Activated CD4-positive, alpha-beta memory T cell treated with anti-CD3 and anti-CD28 coated beads for 36 hours (primary cell): ENCODE measurements at places on chromosomes 1 and 21.

GRCh38 chr1:222921945-222922344 is 107.1 kb downstream of the DISP1 start:
- DNase-seq, result no peak

DNA sequence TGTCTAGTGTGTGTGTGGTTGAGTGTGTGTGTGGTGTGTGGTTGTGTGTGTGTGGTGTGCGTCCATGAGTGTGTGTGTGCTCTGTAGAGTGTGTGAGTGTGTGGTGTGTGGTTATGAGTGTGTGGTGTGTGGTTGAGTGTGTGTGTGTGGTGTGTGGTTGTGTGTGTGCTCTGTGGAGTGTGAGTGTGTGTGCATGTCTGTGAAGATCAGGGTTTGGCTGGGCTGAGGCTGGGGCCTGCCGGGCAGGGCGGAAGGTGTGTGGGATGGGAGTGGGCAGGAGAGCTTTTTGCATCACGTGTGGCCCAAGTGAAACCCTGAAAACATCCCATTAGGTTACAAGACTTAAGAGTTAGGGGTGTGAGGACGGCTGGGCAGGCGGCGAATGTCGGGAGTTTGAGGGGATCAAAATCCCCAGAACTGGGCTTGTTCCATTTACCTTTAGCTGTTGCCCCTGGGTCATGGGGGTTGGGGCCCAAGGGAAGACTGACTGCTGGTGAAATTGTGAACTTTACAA is 2.9 kb upstream of the FCMR start:
- DNase-seq, result peak; percentile 64

DNA sequence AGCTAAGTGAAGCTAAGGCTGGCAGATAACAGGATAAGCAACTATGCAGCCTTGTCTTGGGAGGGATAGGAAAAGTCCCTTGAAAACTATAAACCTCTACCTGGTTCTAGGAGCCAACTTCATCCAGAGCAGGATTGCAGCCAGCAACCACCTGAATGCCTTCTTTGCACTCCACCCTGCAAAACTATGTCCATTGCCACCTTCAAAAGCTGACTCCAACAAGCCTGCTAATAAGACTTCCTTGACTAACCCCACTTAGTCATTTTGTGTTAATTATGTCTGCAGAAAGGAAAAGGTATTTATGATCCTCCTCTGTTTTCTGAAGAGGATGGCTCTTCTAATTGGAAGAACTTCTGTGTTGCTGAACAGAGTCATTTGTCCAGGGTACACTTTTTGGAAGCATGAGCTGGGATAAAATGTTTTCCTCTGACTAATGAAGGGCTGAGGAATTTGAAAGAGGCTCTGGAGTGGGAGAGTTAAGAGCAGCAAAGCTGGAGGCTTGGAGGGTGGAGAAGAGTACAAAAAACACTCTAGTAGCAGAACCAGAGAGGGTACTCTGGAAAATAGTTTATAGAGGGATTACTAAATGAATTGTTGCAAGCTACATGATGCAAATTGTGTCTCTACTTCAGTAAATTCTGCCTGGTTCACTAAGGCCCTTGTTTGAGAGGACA is 9.6 kb upstream of the RIMKLA start:
- no peak for DNase-seq

- peak; percentile 46 for DNase-seq
Measured at GRCh38 chr1:158931055-158931737, at the start of gene PYHIN1. Gene PYHIN1, plus strand, starts transcription at chr1:158931552. Its CDS starts 5,359 bp downstream, at chr1:158936911.

DNA sequence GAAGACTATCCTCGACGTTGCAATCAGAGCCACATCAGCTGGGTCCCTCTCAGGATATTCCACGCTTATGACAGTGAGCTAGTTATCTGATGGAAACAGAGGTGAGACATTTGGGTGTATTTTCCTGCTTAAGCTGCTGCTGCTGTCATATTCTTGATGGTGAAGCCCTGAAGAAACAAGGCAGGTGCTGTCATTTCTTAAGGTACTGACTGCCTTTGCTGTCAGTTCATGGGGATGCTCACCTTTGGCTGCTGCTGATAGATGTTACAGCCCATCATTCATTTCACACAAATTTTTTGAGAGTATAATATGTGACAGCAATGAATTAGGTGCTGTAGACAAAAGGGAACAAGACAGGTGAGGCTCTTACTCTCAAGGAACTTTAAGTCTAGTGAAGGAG is 577.4 kb downstream of the LMO4 start:
- DNase-seq, result no peak

- no peak for DNase-seq
Measured at GRCh38 chr1:55314740-55315139, 99.6 kb upstream of the USP24 start.

DNA sequence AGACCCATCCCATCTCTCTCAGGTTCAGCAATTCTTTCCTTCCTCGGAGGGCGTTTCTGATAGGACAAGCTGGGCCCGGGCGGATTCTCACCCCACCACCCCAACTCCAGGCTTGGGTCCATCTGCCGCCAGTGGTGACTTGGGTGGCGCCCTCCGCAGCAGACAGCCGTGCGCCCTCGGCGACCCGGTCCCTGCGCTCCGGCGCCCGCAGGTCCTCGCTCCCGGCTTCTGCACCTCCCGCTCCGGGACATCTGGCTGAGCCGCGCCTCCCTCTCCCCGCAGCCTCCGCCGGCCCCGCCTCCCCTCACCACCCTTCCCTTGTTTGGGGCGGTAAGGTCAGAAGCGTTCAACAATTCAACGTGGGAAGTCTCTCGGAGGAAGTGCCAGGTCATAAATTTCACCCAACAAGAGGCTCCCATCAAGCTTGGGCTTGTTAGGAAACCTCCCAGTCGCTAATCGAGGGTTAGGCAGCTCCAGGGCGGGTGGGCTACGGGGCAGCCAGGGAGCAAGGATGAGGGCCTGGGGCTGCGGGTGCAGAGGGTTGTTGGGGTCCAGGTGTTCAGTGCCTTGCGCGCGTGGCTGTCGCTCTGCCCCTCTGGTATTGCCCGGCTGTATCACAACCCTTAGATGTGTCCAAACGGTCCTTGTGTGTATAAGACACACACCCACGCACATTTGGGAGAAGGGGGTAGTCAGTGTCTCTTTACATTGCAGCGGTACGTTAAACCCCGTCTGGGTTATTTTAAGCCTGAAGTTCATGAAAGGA is 39.8 kb downstream of the OLIG1 start:
- DNase-seq, result peak; percentile 46
